CD4-positive, alpha-beta T cell treated with Interleukin-1 beta for 1 hour (primary cell): ENCODE measurements at places on chromosomes 16 and 17.
A peak's percentile ranks its signal among the peaks of the same experiment; 100 is the strongest.

- no peak for DNase-seq
These were observed 107.3 kb downstream of the CMIP start for GRCh38 chr16:81551821-81552304.

DNA sequence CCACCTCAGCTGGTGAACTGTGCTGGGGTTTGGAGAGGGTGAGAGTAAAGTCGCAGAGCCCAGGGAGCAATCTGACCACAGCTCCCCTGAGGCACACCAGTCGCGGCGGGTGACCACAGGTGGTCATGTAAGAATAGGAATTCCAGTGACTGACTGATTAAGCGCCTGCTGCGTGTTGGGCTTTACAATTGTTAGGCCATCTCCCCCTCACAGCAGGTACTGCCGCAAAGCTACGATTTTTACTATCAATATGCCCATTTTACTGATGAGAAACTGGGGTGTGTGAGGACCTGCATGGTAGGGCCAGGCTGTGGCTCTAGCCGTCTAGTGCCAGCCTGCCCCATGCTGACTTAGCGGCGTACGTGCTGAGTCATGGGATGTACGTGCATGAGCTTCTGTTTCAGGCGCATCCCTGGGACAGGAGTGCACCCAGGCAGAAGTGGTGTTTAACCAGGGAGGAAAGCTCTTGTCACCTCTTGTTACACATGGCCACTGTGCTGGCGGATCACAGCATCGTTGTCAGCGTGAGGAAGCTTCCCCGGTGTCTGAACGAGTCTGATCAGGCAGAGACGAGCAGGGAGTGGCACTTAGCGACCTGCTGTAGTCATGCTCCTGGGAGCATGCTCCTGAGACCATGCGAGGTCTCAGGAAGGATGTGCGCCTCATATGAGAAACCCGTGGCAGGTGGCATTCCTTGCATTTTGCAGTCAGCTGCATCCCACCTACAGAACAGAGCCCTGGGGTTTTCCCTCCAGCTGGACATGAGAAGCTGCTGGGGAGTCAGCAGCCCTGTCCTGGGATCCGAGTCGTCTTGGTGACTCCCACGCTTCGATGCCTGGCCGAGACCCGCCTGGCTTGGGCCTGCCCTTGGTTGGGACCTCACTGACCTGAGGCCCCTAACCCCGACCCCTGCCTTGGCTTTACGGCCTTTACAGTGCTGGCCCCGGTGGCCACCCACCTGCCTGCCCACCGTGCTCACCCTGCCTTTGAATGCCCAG, 163.7 kb upstream of the CHMP6 start:
- no peak for DNase-seq

GRCh38 chr16:11833951-11834695, 17.2 kb downstream of the RSL1D1 start:
- DNase-seq, result no peak

GRCh38 chr16:76529120-76529519, 251.9 kb downstream of the CNTNAP4 start:
- DNase-seq, result no peak

DNA sequence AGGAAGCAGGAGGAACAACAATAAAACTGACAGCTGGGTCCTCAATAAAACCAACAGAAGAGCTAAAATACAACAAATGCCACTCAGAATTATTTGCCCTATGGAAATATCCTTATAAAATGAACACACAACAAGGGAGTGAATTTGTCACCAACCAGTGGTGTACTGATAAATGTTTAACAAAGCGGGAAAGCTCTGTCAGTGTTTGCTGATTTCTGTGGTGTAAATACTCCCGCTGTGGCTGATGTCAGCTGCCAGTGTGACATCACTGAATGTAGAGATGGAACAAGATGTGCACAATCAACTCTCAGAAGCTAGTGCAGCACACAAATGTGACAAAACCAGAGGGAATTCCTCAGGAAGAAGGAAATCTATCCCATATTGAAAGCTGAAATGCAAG, 51.9 kb downstream of the CDYL2 start:
- DNase-seq, result no peak

DNA sequence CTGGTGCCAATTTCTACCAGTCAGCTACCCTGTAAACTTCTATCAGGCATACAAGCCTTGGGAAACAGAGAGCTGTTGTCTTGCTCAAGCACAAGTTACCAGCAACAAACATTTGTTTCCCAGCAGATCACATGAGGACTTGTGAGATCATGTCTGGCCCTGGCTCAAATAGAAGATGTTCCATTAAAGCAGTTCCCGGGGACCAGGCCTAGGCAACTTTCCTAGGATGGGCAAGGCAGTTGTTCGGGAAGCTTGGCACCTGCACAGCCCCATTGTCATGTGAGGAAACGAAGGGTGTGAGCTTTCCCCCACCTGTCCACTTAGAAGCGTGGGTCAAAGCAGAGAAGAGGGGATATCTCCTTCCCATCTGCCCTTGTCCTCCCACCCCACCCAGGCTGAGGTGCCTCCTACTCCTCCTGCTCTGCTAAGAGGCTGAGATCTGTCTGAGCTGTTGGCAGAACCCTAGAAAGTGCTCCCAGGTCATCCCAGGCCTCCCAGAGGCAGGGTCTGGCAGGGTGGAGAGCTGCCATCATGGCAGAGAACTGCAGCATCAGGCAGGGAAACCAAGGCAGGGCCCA, 11.2 kb upstream of the SLC47A2 start:
- DNase-seq, result no peak

GRCh38 chr16:8168016-8168415, 422.3 kb downstream of the TMEM114 start:
- DNase-seq, result no peak

DNA sequence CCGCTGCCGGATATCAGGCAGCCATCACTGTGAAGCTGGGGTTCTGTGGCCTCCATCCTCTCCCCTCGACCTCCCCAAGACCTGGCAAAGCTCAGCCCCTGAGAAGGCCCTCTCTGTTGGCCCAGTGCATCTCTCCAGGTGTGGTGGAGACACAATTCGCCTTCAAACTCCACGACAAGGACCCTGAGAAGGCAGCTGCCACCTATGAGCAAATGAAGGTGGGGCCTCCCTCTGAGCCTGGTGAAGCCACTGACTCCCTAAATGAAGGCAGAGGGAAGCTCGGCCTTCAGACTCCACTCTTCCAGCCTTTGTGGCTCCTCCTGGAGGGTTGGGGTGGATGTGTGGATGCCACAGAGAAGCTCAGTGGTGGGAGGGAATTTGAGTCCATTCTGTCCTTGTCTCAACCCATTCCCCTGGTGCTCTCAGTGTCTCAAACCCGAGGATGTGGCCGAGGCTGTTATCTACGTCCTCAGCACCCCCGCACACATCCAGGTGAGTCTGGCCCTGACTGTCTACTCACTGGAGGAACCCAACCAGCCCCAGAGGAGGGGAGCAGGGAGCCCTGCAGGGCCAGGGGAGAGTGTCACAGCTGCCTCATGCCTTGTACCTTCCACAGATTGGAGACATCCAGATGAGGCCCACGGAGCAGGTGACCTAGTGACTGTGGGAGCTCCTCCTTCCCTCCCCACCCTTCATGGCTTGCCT, 1.7 kb upstream of the MRM1 start:
- DNase-seq, result no peak

DNA sequence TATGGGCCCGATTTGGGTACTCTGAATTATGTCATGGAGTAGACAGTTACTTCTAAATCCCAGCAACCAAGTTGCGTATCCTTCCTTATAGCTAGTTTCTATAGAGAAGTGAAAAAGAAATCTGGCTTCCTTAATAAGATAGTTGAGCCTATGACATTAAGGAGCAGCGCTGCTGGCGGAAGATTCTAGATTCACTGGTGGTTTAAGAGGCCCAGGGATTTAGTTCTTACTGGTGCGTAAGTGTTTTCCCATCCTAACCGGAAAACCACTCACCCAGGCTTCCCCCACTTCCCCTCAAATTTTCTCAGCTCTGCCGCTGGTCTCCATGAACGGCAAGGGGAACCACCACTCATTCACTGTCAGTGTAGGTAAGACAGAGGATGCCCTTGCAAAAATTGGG, 230.4 kb downstream of the CPPED1 start:
- DNase-seq, result peak; percentile 31

GRCh38 chr16:89268987-89269735, 51.7 kb downstream of the ZNF778 start:
- DNase-seq, result no peak
